NCI-H2227 treated with DMSO at 0.1 percent for 48 hours (cell line): ENCODE measurements at places on chromosomes 11 and 22.

DNA sequence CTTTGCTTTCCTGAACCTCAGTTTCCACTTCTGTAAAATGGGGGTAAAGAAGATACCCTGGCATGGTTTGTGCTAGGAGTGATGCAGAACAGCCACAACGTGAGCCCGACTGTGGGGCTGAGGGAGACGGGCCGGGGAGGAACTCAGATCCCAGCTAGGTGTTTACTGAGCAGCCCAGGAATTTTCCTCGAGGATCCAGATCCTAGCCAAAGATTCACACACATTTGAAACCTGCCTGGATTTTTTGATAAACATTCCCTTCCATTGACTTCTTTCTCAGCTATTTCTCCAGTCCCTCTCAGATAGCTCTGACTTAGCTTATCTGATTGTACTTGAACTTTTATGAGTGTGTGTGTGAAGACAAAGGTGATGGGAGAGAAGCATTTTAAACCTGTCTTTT is 98.0 kb downstream of the KIAA1671 start:
- no peak for DNase-seq

- no peak for DNase-seq
These were observed 1.6 kb downstream of the RNF26 start for GRCh38 chr11:119335655-119336543.

GRCh38 chr11:122893131-122893530 is 10.6 kb downstream of the JHY start:
- no peak for DNase-seq

DNA sequence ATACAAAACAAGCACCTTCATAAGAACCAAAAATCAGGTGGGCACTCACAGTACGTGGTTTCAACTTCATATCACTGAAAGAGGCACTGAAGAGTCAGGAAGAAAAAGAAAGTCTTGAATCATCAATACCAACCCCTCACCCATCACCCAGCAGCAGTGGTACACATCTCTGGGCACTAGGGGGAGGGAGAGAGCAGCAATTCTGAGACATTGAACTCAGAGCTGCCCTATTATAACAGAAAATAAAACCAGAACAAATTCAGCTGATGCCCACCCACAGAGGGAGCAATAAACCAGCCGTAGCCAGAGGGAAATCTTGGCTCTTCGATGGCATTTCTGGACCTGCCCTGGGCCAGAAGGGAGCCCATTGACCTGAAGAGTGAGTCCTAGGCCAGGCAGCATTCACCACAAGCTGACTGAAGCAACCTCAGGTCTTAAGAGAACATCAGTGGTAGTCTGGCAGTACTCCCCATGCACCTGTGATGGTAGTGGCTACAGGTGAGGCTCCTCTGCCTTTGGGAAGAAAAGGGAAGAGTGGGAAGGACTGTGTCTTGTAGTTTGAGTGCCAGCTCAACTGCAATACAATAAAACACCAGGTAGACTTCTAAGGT is 42.2 kb upstream of the FAM181B start:
- DNase-seq: no peak

GRCh38 chr11:3126901-3127691 is 38.0 kb downstream of the OSBPL5 start:
- DNase-seq: no peak

- DNase-seq: no peak
These were observed 6.5 kb downstream of the MSANTD2 start for GRCh38 chr11:124793466-124794278.

DNA sequence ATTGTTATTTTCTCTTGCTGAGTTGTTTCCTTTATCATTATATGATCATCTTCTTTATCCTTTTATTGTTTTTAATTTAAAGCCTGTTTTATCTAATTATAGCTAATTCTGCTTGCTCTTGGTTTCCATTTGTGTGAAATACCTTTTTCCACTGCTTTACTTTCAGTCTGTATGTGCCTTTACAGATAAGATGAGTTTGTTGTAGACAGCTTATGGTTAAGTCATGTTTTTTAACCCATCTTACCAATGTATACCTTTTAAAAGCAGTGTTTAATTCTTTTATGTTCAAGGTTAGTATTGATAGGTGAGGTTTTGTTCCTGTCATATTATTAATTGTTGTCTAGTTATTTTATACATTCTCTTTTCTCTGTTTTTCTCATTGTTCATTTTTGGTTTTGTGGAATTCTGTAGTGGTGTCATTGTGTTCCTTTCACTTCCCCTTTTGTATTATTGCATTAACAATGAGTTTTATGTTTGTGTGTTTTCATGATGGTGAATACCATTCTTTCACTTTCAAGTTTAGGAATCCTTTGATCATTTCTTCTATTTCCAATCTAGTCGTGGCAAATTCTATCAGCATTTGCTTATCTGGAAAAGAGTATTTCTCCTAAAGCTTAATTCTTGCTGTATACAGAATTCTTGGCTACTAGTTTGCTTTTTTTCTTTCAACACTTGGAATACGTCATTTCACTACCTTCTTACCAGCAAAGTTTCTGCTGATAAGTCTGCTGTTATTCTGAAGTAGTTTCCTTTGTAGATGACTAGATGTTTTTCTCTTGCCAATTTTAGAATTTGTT is 21.8 kb downstream of the OR5AN1 start:
- no peak for DNase-seq

DNA sequence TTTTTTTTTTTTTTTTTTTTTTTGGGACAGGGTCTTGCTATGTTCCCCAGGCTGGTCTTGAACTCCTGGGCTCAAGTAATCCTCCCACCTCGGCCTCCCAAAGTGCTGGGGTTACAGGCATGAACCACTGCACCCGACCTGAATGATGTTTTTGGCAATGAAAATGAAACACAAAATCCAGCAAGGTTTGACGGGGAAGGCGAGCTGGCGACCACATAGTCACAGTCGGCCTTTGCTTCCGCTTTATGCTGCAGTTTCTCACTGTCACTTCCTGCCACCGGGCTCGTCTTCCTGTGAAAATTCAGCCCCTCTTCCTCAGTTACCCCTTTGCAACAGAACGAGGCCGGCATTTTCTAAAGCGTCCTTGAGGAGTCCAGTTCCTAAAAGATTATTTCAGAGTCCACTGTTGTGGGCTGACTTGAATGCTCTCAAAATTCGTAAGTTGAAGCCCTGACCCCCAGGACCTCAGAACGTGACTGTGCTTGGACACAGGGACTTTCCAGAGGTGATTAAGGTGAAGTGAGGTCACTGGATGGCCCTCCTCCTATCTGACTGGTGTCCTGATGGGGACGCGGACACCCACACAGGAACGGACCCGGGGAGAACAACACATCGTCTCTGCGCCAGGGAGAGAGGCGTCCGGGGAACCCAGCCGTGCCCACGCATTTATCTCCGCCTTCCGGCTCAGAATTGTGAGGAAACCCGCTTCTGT is 2.9 kb upstream of the BID start:
- no peak for DNase-seq

DNA sequence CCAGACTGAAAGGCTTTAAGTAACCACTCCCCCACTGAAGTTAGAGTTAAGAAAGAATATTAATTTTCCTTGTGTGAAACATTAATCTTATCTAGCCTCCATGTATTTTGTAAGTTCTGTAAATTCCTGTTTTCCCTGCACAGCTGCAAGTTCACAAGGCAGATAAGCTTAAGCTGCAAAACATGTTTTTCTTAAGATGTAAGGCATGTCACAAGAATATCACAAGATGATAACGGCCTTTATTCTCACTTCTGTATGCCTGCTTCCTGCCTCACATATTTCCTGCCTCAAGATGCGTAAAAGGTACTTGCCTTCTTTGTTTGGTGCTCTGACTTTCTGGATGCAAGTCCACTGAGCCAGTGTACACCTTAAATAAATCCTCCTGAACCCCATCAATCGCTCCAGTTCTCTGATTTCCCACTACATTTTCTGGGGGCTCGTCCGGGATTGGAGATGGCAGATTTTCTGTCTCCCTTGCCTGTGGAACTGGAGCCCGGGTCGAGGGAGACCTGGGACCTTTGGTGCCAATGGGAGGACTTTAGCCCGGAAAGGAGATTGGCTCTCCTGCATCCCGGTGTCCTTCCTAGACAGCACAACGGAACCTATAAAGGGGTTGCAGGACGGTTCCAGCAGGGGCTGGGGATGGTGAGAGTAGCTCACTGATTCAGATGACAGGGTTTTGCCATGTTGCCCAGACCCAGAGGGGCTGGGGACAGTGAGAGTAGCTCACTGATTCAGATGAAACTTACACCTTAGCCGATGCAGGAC is 30.2 kb downstream of the PPARA start:
- no peak for DNase-seq
